Left ventricle myocardium inferior (tissue), 1 donor: ENCODE measurements at places on chromosomes 1 and 21.

DNA sequence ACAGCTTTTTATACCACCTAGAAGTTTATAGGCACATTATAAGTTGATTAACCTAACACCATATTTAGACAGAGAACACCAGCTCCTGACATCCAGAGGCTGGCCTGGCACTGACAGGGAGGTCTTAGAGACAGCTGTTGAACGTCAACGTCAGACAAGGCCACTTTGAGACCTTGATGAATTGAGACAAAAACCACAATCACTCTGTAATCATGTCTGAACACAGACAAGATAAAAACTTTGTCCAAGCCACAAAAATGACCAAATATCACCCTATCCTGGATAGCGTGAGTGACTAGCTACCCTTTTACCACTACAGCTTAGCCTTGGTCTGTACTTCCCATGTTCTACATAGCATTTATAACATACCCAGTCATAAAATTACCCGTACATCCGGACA, 403.6 kb upstream of the CHRM3 start:
- H3K4me3 ChIP-seq, result no peak overlapping the region
- H3K36me3 ChIP-seq, result no peaks in the 10 kb centered on the region
- DNase-seq, result no peak
- H3K4me1 ChIP-seq, result no peaks in the 10 kb centered on the region
- H3K27me3 ChIP-seq, result no peaks in the 10 kb centered on the region

DNA sequence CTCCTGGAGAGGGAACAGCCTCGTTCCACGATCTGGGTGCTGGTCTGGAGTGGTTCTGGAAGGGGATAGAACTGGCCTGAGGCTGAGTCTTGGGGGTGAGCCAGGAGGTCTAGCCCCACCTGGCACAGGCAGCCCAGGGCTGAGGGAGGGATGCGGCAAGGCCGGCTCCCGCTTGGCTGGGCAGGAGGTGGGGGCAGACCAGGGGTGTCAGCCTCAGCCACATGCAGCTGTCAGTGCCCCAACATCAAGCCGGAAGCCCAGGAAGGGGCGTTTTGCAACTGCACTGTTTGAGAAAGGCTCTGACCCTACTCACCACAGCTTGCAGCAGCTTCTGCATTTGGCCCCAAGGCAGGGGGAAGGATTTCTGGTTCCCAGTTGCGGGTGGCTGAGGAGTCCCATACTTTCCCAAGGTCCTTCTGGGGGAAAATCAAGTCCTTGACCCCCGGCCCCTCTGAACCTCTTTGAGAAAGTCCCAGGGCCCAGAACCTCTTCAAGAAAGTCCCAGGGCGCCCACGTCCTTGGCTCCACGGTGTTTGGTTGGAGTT, 2.0 kb downstream of the EFHD2 start:
- peak overlapping the region; percentile 95 for H3K4me3 ChIP-seq
- peak; percentile 56 for DNase-seq
- H3K27me3 ChIP-seq, result no peaks in the 10 kb centered on the region
- no peaks in the 10 kb centered on the region for H3K36me3 ChIP-seq
- peak overlapping the region; percentile 78 for H3K27ac ChIP-seq

- DNase-seq, result no peak
- H3K4me3 ChIP-seq, result no peak overlapping the region
- peaks cover 25% of the 10 kb centered on the region for H3K4me1 ChIP-seq
- no peaks in the 10 kb centered on the region for H3K36me3 ChIP-seq
These were observed 43.5 kb upstream of the ATF3 start for GRCh38 chr1:212565079-212565478.

DNA sequence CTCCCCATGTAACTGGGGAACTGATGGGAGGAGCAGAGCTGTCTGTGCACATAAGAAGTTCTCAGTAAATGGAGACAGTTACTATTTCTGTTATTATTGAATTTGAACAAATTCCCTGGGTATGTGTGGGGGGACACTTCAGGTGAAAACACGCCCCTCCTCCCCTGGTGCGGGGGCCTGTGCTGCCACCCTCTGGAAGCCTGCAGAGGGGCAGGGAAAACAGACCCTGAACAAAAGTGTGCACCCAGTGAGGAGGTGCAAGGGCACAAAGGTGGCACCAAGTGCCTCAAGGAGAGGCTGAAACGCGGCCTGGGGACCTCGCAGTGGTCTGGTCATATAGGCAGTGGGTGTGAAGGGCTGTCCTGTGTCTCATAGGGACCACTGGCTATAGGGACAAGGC, 18.2 kb upstream of the NADK start:
- H3K36me3 ChIP-seq, result peaks cover 66% of the 10 kb centered on the region
- DNase-seq, result no peak
- no peaks in the 10 kb centered on the region for H3K27me3 ChIP-seq
- H3K4me3 ChIP-seq, result no peak overlapping the region
- no peak overlapping the region for H3K27ac ChIP-seq

DNA sequence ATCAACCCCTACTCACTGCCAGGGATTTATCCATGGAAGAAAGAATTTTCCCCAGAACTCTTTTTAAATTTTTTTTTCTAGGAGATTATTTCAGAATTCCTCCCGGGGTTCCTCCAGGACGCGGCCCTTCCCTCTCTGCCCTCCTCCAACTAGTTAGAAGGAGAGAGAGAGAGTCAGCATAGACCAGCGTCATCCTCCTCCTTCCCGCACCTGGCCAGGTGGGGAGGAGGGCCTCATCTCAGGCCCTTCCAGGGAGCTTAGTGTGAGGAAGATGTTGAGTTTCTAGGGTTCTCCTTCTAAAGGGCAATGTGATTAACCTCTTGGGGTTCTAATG, 63.6 kb downstream of the CDK18 start:
- H3K36me3 ChIP-seq, result no peaks in the 10 kb centered on the region
- peaks cover 64% of the 10 kb centered on the region for H3K27me3 ChIP-seq

GRCh38 chr1:26771643-26772321, 16.0 kb upstream of the PIGV start:
- peaks cover 65% of the 10 kb centered on the region for H3K4me1 ChIP-seq
- no peak for DNase-seq
- H3K27ac ChIP-seq, result peak overlapping the region; percentile 53
- no peaks in the 10 kb centered on the region for H3K27me3 ChIP-seq

DNA sequence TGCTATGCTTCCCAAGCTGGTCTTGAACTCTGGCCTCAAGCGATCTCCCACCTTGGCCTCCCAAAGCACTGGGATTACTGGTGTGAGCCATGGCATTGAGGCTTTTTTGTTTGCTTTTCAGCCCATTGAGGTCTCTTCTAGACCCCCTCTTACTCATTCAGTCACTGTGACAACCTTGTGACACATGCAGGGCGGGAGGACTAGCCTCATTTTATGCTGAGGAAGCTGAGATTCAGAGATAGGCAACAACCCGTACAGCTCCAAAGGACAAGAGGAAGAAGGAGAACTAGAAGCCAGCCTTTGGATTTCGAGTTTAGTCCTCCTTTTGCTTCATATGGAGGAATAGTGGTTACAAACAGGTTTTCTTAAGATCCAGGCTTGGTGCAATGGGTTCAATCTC, 83.9 kb upstream of the WDR26 start:
- no peaks in the 10 kb centered on the region for H3K36me3 ChIP-seq
- H3K4me1 ChIP-seq, result peaks cover 5% of the 10 kb centered on the region
- no peaks in the 10 kb centered on the region for H3K27me3 ChIP-seq
- no peak overlapping the region for H3K27ac ChIP-seq

DNA sequence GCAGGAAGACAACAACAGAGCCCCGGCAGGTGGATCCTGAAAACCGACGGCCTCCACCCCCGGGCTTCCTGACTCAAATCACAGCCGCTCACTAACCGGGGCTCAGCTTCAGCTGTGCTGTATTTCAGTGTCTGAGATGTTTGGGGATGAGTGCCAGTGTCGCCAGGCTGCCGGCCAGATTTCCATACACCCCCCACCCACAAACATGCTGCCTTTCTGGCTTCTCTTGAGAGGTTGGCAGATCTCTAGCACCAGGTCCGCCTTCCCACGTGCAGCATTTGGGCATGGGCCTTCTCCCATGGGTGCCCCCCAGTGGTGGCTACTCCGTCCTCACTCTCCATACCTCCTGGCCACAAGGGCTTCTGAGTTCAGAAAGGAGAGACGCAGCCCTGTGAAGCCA, 34.8 kb downstream of the KCNAB2 start:
- H3K36me3 ChIP-seq, result no peaks in the 10 kb centered on the region
- peaks cover 8% of the 10 kb centered on the region for H3K4me1 ChIP-seq
- no peaks in the 10 kb centered on the region for H3K27me3 ChIP-seq
- no peak overlapping the region for H3K4me3 ChIP-seq

GRCh38 chr1:192968323-192968722, 90.8 kb downstream of the UCHL5 start:
- DNase-seq, result no peak
- no peak overlapping the region for H3K27ac ChIP-seq
- H3K27me3 ChIP-seq, result no peaks in the 10 kb centered on the region

DNA sequence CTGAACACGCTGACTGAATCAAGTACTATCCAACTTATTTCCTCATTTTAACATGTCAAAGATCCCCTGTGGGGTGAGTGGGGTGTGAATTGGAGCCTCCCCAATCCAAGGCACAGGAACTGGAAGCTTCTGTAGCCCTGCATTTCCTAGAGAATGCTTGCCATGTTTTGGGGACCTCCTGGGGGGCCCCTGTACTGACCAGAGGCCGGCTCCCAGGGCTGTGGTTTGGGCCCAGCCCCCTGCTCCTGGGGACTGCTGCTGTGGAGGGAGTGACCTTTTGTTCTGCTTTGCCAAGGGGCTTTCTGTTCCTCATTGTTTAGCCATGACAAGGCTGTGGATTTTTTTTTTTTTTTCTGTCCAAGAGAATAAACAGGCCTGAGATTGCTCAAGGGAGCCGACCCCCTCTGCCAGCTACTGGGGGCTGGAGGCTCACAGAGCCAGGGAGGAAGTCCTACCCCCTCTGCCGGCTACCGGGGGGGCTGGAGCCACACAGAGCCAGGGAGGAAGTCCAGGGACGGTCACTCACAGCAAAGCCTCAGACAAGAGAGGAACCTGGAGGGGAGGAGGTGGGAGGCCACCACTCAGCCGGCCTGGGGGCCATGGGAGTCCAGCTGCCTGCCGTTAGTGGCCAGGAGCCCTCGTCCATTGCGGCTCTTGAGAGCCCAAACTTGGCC, 17.4 kb downstream of the TNFRSF1B start:
- peak; percentile 86 for DNase-seq
- H3K4me1 ChIP-seq, result peaks cover 94% of the 10 kb centered on the region
- no peaks in the 10 kb centered on the region for H3K36me3 ChIP-seq

- peaks cover 49% of the 10 kb centered on the region for H3K4me1 ChIP-seq
- H3K4me3 ChIP-seq, result no peak overlapping the region
- H3K36me3 ChIP-seq, result peaks cover 7% of the 10 kb centered on the region
- no peak overlapping the region for H3K27ac ChIP-seq
- H3K27me3 ChIP-seq, result no peaks in the 10 kb centered on the region
- no peak for DNase-seq
These were observed 4.1 kb downstream of the CRYZ start for GRCh38 chr1:74728736-74729135.

- H3K27me3 ChIP-seq, result peaks cover 12% of the 10 kb centered on the region
- H3K4me3 ChIP-seq, result no peak overlapping the region
- H3K27ac ChIP-seq, result no peak overlapping the region
- peaks cover 15% of the 10 kb centered on the region for H3K4me1 ChIP-seq
- no peak for DNase-seq
- H3K36me3 ChIP-seq, result no peaks in the 10 kb centered on the region
These were observed 51.6 kb upstream of the SPATA6 start for GRCh38 chr1:48523558-48523957.

DNA sequence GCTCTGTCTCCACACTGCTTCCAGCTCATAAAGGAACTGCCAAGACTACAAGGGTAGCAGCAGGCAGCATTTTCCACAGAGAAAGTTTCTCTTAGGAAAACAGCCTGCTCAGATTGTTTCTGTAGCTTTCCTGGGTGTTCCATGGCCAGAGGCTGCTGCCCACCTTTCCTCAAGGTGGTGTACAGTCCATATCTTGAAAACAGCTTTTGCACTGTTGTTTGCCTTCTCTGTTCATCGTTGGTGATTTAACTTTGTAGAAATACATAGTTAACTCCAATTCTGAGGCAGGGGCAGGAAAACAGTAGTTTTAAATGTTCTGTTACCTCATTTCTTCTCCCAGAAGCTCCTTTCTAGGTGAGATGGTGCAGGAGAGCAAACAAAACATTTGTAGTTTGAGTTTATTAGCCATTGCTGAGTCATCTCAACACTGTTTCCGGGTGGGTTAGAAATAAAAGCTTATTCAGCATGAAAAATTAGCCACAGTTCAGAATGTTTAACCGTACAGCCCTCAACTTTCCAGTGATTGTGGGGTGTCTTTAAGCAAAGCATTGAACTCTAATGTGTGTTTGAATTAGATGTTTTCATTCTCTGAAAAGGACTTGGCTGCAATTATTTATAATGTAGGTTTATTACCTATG, 41.7 kb downstream of the DIP2A start:
- no peak overlapping the region for H3K4me3 ChIP-seq
- H3K27ac ChIP-seq, result no peak overlapping the region

GRCh38 chr1:30507401-30508174, 215.8 kb downstream of the MATN1 start:
- no peak overlapping the region for H3K27ac ChIP-seq
- no peak overlapping the region for H3K4me3 ChIP-seq
- peaks cover 11% of the 10 kb centered on the region for H3K27me3 ChIP-seq
- no peak for DNase-seq

GRCh38 chr1:199377211-199377610, 650.3 kb upstream of the NR5A2 start:
- H3K27me3 ChIP-seq, result no peaks in the 10 kb centered on the region
- no peak overlapping the region for H3K4me3 ChIP-seq
- DNase-seq, result no peak
- H3K27ac ChIP-seq, result no peak overlapping the region
- H3K4me1 ChIP-seq, result no peaks in the 10 kb centered on the region

- H3K27me3 ChIP-seq, result peaks cover 88% of the 10 kb centered on the region
- H3K4me1 ChIP-seq, result no peaks in the 10 kb centered on the region
- no peak overlapping the region for H3K4me3 ChIP-seq
- H3K36me3 ChIP-seq, result no peaks in the 10 kb centered on the region
These were observed 153.3 kb upstream of the ETS2 start for GRCh38 chr21:38652396-38652795.

- peaks cover 38% of the 10 kb centered on the region for H3K36me3 ChIP-seq
- H3K4me1 ChIP-seq, result peaks cover 25% of the 10 kb centered on the region
- peak; percentile 42 for DNase-seq
- H3K27ac ChIP-seq, result peak overlapping the region; percentile 39
These were observed 15.9 kb downstream of the ERRFI1 start for GRCh38 chr1:8010080-8010664.

DNA sequence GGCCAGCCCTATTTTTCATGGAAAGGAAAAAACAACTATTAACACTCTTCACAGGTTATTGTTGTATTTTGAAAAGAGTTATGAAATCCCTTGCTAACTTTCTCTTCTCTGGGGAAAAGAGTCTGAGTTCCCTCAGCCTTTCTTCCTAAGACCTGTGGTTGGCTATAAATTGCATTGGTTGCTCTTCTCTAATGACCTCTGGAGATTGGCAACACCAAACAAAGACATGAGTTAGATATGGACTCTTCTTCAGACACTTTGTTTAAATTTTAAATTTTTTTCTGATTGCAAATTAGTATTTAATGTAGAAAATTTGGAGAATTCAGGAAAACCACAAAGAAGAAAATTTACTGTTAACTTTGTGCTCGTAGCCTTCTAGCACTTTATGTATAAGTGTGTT, 275.7 kb downstream of the PBX1 start:
- H3K27ac ChIP-seq, result peak overlapping the region; percentile 24
- no peaks in the 10 kb centered on the region for H3K27me3 ChIP-seq
- no peak overlapping the region for H3K4me3 ChIP-seq
- peaks cover 41% of the 10 kb centered on the region for H3K4me1 ChIP-seq

- H3K4me1 ChIP-seq, result no peaks in the 10 kb centered on the region
- no peak for DNase-seq
- peak overlapping the region; percentile 48 for H3K4me3 ChIP-seq
- H3K27ac ChIP-seq, result peak overlapping the region; percentile 3
- H3K27me3 ChIP-seq, result no peaks in the 10 kb centered on the region
These were observed 1.6 kb downstream of the CD53 start for GRCh38 chr1:110874324-110875215.
